ENCODE measurements at places on chromosomes 3 and 15.

- DNase-seq: no peak
Measured at GRCh38 chr3:62097121-62097520, 276.2 kb downstream of the FEZF2 start.

DNA sequence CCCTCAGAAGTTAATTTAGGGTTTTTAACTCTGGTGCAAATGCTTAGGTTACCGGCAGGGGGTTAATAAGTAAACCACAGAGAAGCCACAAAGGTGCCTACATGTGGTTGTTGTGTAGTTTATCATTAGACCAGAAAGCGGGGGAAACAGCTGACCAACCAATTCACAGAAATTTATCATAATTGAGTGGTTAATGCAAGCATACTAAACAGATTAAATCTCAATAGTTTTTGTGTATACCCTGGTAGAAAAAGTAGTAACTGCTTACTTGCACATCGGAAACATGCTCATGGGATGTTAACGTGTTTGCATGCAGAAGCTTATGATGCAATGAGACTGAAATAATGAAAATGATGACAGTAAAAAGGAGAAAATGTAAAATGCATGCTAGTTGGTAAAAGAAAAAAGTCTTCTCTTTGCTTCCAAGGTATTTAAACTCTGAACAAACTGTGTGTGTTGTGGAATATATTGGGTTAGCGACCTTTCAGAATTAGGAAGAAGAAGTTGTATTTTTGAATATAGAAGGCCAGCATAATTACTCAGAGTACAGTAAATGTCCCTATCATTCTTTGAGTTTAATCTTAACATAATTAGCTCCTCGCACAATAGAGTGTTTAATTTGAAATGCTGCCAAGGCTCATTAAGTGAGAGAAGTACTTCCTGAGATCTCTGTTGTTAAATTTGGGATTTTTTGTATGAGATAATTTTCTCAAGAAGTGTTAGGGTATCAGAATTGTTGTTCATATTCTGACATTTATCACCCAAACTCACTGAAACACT lies 316.2 kb downstream of the PTPRG start:
- DNase-seq: no peak

GRCh38 chr3:62361261-62361660 lies 12.1 kb downstream of the FEZF2 start:
- DNase-seq: no peak

DNA sequence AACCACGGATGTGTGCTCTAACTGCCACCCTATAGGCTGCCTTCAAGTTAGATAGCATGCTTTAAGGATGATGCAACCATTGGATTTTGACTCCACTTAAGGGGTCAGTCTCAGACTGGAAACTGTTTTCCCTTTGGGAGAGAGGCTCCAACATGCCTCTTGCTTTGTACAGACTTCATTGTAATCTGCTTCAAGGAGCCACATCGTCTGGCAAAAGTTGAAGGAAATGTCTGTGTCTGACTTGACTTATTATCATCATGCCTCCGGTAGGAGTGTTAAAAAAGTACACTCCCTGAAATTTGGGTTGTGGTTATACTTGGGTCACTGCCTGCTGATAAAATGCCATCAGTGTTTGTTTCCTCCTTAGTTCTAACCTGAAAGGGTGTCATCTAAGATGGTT lies 245.4 kb upstream of the CDIN1 start:
- no peak for DNase-seq

DNA sequence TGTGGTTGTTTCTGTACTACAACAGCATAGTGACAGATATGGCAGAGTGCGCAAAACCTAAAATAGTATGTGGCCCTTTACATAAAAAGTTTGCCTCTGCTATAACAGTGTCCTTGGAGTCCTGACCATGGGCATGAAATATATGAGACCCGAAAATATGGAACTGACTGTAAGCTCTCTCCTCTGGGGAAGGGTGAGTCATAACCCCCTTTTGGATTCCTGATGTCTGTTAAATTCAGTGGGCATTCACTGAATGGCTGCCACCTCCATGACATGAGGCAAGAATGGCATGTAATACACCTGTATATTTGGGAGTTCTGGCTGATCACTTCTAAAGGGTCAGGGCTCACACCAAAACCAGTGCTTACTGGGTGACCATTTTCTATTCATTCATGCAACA lies 6.1 kb downstream of the TBC1D2B start:
- DNase-seq: no peak

DNA sequence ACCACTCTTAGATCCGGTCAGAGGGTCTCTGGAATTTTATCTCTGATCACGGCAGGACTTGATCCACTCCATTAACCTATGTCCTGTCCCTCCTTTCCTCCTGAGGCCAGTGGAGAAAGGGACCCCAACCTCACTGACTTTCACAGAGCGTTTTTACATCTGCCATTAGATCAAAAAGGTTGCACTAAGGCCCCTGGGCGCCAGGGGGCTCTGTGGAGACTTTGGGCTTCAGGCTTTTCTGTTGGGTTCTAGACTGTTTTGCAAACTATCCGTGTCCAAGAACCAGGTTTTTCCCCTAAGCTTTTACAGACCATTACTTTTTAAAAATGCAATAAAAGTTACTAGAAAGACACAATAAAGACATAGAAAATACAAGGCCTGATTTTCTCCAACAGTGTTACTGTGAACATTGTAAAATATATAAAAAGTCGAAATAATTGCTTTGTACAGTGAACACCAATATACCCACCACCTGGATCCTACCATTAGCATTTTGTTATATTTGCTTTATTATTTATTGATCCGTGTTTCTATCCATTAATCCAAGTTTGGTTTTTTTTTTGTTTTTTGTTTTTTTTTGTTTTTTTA lies 159.7 kb downstream of the POLR2M start:
- peak; percentile 13 for DNase-seq

DNA sequence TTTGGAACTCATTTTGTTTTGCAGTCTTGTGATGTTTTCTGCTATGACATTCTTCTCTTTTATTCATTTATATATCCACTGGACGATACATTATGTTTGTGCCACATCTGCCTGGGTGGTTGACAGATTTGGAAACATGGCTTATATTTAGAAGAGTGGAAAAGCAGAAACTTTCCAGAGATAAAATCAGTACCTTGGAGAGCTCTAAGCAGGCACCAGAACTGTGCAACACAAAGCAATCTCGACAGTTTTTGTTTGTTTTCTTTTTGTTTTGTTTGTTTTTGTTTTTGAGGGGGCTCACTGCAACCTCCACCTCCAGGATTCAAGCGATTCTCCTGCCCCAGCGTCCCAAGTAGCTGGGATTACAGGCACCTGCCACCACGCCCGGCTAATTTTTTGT lies 45.5 kb downstream of the SYN2 start:
- DNase-seq: no peak

GRCh38 chr3:106183762-106184391 lies 315.1 kb upstream of the CBLB start:
- no peak for DNase-seq

DNA sequence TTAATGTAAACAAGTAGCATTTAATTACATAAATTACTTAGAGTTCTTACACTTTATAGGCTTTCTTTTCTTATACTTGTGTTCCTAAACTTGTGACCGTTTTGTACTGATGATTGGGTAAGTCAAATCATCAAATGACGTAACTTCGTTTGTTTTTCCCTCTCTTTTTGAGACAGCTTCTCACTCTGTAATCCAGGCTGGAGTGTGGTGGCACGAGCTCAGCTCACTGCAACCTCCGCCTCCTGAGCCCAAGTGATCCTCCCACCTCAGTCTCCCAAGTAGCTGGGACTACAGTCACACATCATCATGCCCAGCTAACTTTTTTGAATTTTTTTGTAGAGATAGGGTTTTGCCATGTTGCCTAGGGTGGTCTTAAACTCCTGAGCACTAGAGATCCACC lies 226.0 kb downstream of the TCF12 start:
- no peak for DNase-seq

Data from NCI-H774 (cell line).